ENCODE measurements at places on chromosomes 6 and 20. TPM values are rescaled to one million over a fixed set of nuclear protein-coding genes. Genes with fewer than 3 reads are reported as not detected.

C2 gene
- 4.8 TPM for total RNA-seq

PAQR8 gene
- 2.2 TPM for total RNA-seq

TAP1 gene
- 21.0 TPM for total RNA-seq

WFDC10B gene
- not detected for total RNA-seq

CFB gene
- 10.7 TPM for total RNA-seq

E2F3 gene
- total RNA-seq, result 9.7 TPM

STX11 gene
- total RNA-seq, result 2.6 TPM

ISM1 gene
- total RNA-seq, result 0.26 TPM

TMC2 gene
- total RNA-seq, result not detected

POPDC3 gene
- total RNA-seq, result 39.7 TPM

COMMD7 gene
- total RNA-seq, result 24.5 TPM

CTCFL gene
- not detected for total RNA-seq

SFTA2 gene
- not detected for total RNA-seq

SSTR4 gene
- not detected for total RNA-seq

GDAP1L1 gene
- not detected for total RNA-seq

ULBP3 gene
- total RNA-seq, result 4.7 TPM

CCN6 gene
- not detected for total RNA-seq

COL11A2 gene
- total RNA-seq, result 0.16 TPM

ATP9A gene
- 22.1 TPM for total RNA-seq

TCFL5 gene
- total RNA-seq, result 15.4 TPM

PSMG4 gene
- 14.4 TPM for total RNA-seq

FAXC gene
- 3.8 TPM for total RNA-seq

KCNQ2 gene
- not detected for total RNA-seq

COL19A1 gene
- total RNA-seq, result 0.96 TPM

KCNK16 gene
- total RNA-seq, result not detected

RSPH9 gene
- total RNA-seq, result 0.24 TPM

MLIP gene
- total RNA-seq, result not detected

NKAPL gene
- 2.5 TPM for total RNA-seq

PLAGL1 gene
- total RNA-seq, result 7.2 TPM

MRPL14 gene
- 69.8 TPM for total RNA-seq

PI16 gene
- under 0.01 TPM for total RNA-seq

GGT7 gene
- total RNA-seq, result 17.1 TPM

RAB32 gene
- total RNA-seq, result 134 TPM
